ENCODE measurements at places on chromosomes 16 and 17.

- DNase-seq: no peak
Measured at GRCh38 chr16:23410176-23410575, 42.8 kb downstream of the COG7 start.

DNA sequence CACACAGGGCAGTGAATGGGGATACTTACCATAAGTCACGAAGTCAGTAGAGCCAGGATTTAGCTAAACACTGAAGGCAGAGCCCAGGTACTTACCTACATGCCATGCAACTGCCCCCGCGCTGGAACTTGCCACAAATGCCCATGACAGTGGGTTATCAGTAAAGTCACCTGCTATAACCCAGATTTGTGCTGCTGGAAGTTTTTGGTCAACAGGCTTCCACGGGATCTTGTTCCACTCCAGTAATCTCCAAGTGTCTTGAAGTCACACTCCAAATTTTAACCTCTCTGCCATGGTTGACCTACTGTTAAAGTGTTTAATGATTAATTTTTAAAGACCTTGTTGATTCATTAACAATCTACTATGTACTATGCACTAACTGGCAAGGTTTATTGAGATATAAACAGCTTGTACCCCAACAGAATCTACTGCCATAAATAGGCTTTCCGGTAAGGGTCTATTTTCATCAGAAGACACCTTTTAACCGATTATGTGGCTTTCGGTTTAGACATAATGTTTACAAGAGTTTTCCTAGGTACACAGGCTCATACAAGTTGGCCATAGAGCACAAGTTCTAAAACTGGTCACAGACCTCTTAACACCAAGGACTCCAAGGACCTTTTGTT is 6.3 kb upstream of the SLC5A11 start:
- DNase-seq: no peak

- no peak for DNase-seq
Measured at GRCh38 chr16:30546115-30546514, 11.5 kb upstream of the ZNF747 start.

- no peak for DNase-seq
Measured at GRCh38 chr17:68021963-68022362, 13.6 kb upstream of the KPNA2 start.

- peak; percentile 82 for DNase-seq
Measured at GRCh38 chr17:62627904-62628633, 599 bp downstream of the MRC2 start.

DNA sequence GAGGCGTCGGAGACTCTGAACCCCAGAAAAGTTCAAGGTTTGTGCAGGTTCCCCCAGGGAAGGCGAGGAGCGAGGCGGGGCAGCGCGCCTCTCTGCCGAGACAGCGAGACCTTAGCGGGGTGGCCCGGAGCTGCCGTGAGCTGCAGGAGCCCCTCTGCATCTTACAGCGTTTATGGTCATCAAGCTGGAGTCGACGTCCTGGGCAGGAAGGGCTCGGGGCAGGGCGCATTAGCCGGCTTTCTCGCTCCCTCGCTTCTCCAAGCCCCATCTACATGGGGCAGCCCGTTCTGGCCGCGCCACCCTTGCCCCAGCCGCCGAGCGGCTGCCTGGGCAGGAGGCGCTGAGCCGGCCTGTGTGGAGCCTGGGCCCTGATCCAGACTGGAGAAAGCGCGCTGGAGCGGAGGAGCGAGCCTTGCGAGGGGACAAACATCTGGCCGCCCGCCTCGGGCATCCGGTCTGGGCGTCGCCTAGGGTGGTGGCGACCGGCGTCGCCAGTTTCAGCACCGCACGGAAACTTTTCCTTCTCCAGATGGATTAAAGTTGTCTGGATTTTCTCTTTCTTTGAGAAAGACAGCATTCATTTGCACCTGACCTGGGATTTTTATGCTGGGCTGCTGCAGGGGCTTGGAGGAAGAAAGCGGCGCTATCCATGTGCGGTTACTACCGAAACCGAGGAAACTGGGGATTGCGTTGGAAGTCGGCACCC is 750 bp downstream of the TMEM132E start:
- DNase-seq: peak; percentile 62

DNA sequence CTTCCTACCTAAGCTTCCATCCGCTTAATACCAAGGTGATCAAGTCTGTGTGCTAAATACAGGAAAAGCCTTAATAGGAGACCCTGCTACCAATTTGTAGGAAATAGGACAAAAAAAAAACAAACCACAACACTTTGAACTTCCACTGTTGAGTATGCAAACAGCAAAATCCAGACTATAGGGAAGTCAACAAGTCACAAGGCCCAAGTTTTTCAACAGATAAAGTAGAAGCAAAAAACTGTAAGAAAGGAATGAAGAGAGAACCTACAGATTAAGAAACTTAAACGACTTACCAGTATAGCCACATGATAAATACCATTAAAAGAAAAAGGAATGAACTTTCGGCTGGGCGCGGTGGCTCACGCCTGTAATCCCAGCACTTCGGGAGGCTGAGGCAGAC is 7.4 kb downstream of the USP22 start:
- no peak for DNase-seq

DNA sequence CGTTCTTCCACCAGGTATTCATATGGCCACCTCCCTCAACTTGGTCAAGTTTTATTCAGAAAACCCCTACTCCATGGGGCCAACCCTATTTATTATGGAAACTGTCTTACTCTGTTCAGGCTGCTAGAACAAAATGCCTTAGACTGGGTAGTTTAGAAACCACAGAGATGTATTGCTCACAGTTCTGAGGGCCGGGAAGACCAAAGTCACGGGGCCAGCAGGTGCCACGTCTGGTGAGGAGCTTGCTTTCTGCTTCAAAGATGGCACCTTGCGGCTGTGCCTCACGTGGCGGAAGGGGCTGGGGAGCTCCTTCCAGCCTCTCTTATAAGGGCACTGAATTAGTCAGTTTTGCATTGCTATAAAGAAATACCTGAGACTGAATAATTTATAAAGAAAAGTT is 74.3 kb downstream of the AXIN2 start:
- no peak for DNase-seq

DNA sequence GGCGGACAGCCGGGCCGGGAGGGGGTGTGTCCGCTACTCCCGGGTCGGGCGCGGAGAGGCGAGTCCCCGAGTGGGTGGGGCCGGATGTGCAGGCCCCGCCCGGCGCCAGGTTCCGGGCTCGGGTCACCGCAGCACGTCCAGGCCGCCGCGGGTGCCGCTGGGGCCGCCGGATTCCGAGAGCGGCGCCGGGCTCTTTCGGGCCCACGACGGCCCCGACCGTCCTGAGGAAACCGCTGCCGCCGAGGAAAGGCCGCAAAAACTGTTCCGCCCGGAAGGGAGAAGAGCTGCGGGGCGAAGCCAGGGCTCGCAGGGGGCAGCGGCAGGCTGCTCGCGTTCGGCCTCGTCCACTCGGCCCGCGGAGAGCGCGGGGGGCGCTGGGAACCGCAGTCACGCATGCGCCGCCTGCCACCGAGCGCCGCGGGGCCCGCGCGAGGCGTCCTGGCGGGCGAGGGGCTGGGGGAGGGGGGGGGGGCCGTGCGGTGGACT is at the start of gene ZKSCAN2:
Gene ZKSCAN2, minus strand, starts transcription at position 376 of the 486 bp plus-strand sequence. CDS start 718 bp downstream, outside the sequence.
- DNase-seq: peak; percentile 92

GRCh38 chr17:29710891-29711418 is 88.2 kb upstream of the CORO6 start:
- DNase-seq: no peak

GRCh38 chr16:49855280-49855821 is 561 bp downstream of the ZNF423 start:
- peak; percentile 92 for DNase-seq

DNA sequence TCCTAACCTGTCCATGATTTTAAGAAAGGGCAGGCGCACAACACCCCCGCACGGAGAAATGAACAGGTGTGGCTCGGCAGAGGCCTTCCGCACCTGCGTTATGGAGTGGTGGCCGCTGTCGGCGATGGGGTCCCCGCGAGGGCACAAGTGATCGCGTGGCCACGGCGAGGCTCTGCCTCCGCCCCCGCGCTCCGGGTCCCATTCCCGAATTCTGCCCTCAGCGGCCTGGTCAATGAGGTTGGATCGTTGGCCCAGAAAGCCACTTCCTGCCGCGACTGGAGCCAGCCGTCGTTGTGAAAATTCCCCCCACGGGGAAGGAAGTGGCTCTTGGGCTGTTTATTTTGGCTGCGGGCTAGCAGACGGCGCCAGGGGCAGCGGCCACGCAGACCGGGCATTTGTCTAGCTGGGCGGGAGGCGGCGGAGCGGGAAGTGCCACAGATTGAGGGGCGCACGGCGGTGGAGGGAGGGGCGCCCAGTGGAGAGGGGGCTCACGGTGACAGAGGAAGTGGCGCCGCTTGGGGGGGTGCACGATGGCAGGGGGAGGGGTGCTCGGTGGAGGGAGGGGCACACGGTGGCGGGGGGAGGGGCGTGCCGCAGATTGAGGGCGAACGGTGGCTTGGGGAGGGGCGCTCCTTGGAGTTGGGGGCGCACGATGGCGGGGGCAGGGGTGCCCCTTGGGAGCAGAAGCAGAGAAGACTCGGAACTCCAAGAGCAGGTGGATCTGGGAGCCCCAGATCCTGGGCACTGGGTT is 25.0 kb downstream of the MRC2 start:
- no peak for DNase-seq

GRCh38 chr16:12853972-12854371 is 47.4 kb upstream of the SHISA9 start:
- no peak for DNase-seq

DNA sequence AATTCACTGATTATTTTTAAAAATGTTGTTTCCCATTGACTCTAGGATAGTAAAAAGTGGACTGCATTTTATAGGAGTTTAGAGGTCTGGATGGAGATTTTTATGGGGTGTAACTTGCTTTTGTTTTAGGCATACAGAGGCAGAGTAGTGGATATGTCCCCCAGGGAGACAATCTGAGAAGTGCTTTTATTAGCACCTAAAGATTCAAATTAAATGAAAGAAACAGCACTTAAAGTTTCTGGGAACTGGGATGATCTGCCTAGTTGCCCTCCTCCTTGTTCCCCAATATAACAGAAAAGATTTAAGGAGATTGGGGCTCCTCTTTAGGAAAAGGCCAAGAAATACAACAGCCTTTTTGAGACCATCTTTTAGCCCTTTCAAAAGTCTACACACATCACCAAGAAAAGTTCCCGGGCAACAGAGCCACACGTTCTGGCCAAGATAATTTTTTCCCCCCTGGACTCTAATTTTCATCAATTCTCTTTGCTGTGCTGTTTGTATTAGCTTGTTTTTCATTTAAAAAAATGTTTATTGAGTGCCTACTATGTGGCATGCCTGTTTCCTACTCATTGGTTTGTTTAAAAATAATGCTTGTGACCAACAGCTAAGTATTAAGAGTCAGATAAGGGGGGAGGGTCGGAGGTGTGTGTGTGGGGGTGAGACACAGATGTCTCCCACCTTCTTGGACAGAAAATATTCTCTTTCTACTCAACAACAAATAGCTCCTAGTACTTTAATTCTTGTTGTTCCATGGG is 2.5 kb upstream of the IGF2BP1 start:
- DNase-seq: no peak

GRCh38 chr17:45740553-45741330 is 43.4 kb upstream of the CRHR1 start:
- DNase-seq: no peak

- DNase-seq: no peak
Measured at GRCh38 chr17:65181237-65182061, 44.3 kb downstream of the RGS9 start.

GRCh38 chr17:51995797-51996403 is 162.6 kb downstream of the CA10 start:
- no peak for DNase-seq

- peak; percentile 44 for DNase-seq
Measured at GRCh38 chr16:50269769-50270509, 3.6 kb downstream of the ADCY7 start.

DNA sequence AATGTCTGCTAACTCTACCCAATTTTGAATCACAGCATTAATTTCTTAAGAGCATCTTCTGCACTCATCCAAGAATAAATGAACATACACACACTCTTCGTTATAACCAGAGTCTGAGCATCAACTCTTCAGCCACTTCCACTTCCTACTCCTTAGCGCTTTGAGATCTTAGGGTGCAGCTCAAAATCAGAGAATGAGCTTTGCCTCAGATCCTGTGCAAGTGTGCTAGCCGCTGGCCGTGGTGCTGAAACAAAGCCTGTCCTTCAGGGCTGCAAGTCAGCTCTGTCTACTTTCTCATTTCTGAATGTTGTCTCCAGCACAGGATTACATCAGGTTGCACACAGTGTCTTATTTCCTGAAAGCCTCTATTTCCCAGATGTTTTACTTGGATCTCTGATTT is 165.4 kb downstream of the AIPL1 start:
- no peak for DNase-seq

GRCh38 chr16:57590654-57591085 is 37.8 kb upstream of the ADGRG1 start:
- no peak for DNase-seq

GRCh38 chr16:8851761-8852403 is 16.9 kb downstream of the CARHSP1 start:
- no peak for DNase-seq

Data from sciatic nerve (tissue), 2 donors.